ENCODE measurements at places on chromosomes 2 and 18.

DNA sequence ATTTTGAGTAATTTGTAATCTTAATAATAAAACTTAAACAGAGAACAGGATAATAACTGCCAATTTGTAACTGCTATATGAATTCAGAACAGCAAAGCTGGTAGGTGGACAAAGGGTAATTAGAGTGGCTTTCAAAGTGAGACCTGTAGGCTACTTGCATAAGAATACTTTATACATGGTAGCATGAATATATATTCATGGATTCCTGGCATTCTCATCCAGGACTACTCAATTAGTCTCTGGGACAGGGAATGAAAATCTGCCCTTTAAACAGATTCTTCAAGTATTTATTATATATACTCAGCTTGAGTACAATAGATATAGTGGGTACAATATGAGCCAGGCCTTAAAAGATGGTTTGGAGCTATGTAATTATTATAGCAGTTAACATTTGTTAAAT is 419.9 kb downstream of the PIK3C3 start:
- DNase-seq = no peak

DNA sequence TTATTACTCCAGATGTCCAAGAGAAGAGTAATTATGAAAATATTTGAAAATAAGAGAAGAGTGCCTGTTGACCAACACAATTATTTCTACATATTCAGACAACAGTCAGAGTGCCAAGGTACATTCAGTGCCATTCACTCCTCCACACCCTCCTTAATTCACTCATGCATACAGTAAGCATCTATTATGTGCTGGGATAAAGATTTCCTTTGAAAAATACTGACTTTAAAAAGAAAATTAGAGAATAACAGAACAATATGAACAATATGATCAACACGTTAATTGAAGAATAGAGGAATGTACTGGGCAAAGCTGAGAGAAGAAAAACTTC is 203.6 kb downstream of the L3MBTL4 start:
- DNase-seq = no peak

- DNase-seq = no peak
These were observed 358.9 kb downstream of the ARL6IP6 start for GRCh38 chr2:153077311-153077710.

DNA sequence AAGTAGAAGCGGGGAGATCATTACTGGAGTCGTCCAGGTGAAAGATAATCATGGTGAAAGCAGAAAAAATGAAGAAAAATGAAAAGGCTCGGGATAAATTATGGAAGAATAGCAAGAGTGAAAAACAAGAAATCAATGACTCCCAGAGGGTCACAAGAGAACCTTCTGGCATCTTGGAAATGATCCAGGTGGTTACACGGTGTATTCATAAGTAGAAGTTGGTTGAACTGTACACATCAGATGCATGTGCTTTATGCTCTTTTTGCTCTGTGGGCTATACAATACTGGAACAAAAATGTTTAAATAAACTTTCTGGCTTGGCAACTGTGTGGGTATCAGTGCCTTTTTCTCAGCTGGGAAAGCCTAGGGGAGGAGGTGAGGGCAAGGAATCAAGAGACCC is 348.9 kb downstream of the RND3 start:
- DNase-seq = no peak

DNA sequence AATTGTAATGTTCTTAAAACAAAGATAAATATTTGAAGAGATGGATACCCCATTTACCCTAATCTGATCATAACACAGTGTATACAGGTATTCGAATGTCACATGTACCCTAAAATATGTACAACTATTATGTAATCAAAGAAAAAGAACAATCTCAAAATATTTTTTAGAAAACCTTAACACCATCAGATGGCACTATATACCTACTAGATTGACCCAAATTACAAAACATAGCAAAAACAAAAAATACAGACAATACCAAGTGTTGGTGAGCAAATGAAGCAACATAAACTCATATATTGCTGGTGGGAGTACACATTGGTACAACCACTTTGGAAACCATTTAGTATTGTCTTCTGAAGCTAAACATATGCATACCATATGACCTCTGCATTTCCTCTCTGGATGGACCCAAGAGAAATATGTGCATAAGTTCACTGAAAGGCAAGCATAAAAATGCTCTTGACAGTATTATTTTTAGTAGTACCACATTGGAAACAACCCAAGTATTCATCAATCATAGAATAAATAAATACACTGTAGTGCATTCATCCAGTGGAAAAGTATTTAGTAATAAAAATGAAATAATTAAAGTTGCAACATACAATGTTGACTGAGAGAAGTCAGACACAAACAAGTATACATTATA is 55.8 kb downstream of the GDF7 start:
- no peak for DNase-seq

DNA sequence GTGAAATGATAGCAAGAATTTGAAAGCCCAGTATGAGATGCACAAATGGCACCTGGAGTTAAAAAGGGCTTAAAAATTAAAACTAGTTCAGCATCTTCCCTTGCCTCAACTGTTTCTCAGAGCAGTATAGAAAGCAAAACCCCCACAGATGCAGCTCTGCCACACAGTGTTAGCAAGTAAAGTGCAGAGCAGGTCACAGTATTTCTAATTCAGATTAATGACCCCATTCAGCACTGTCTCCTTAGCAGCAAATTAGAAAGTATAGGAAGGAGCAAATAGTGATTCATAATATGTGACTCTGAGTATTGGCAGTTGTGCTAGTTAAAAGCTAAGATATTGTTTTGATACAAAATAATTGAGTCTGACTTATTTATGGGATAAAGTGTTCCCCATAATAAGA is 73.8 kb upstream of the CCDC85A start:
- DNase-seq = no peak

GRCh38 chr2:191013932-191014652 is at the start of gene STAT1:
Gene STAT1 (minus strand): TSS chr2:191014171. CDS start chr2:191010003, 4,168 bp downstream.
- DNase-seq = peak; percentile 97

GRCh38 chr2:216681683-216682082 is 13.7 kb downstream of the IGFBP5 start:
- DNase-seq = no peak

DNA sequence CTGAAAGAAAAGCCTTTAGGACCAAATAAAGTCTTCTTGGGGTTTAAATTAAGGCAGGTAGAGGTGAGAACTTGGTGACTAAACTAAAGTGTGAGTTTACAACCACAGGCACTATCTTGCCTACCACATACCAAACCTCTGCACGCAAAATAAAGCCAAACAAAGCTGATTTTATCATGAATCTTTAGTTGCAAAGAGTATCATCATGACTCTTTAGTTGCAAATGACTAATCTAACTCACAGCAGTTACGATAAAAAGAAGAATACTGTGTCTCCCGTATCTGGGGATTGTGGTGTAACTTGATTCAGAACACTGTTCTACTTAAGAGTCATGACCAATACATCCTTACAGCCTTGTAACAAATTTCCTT is 11.2 kb downstream of the CFAP210 start:
- DNase-seq = no peak

GRCh38 chr2:237039301-237040031 is 46.2 kb upstream of the COPS8 start:
- DNase-seq = no peak

- no peak for DNase-seq
These were observed 51.8 kb downstream of the ROCK2 start for GRCh38 chr2:11292464-11293255.

DNA sequence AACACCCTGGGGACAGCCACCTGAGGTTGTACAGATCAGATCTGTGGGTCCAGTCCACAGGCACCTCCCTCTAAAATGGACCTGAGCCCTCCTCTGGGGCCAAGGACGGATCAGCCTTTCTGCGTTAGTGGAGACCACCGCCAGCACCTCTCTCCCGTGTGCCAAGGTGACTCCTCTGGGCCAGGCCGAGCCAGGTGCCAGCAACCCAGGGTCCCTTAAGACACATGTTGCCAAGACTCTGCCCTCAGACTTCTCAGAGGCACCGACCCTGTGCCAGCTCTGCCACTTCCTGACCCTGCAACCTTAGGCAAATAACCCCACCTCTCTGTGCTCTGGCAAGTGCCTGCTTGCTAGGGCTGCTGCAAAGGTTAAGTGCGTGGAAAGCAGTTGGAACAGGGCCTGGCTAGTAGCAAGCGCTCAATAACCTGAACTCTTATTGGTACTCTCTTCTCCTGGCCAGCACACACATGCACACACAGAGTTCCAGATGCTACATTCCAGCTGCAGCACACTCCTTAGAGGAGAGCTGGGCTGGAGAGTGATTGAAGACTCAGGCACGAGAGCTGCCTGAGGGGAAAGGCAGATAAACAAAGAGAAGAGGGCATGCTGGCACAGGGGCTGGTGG is 105.6 kb downstream of the TNS1 start:
- no peak for DNase-seq

DNA sequence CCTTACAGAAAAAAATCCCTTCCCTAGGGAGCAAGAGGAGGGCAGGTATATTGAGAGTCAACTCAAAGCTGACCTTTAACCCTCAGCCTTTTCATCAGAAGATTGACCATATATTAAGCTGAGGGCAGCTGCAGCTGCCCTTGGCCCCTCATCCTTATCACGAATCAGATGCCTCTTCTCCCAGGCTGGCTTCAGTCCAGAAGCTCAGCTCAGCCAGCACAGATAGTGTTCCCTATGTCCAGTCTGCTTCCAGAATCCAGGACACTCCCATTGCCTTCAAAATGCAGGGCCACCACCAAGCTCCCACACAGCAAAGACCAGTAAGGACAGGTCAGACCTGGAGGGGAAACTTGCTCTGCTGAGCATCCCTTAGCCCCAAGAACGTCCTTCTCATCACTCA is 146.1 kb downstream of the BCL11A start:
- DNase-seq = no peak

- DNase-seq = no peak
These were observed 130.4 kb downstream of the TTC27 start for GRCh38 chr2:32758232-32758631.

- DNase-seq = no peak
These were observed 103.1 kb downstream of the UPP2 start for GRCh38 chr2:158204741-158205165.

DNA sequence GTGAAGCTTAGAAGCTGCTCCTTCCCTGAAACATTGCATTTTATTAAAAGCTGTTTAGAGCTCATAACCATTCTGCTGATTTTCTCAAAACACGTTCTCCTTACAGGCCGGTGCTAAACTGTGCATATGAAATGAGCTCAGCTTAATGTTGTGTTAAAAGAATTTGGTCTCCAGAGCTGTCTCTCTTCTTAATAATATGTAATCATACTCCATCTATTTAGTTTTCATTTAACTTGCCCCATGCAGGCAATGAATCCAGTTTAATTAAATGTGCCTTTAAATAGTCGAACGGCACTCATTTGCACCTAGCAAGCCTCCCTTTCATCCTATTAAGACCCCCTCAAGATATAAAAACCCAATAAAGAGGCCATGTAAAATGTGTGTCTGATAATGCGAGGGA is 76.3 kb downstream of the HNMT start:
- DNase-seq = no peak

- DNase-seq = no peak
These were observed 50.5 kb downstream of the IMPA2 start for GRCh38 chr18:12031846-12032245.

DNA sequence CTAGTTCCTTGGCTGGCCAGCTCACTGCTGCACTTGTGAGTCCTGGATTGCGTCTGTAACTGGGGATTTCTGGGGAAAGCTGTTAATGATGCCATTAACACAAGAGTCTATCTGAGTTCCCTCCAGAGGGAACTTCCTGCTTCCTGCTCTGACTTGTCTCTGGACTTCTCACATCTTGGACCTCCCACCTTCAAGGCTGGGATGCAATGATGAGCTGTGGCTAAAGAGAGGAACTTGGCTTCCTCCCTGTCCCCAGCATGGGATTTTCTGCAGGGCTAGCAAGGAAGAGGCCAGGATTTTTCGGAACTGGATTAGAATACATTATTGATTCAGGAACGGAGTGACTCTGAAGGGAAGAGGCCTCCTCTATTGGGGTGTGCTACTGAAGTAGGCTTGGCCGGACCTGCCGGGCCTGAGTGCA is 155.5 kb downstream of the CLIP4 start:
- DNase-seq = no peak

DNA sequence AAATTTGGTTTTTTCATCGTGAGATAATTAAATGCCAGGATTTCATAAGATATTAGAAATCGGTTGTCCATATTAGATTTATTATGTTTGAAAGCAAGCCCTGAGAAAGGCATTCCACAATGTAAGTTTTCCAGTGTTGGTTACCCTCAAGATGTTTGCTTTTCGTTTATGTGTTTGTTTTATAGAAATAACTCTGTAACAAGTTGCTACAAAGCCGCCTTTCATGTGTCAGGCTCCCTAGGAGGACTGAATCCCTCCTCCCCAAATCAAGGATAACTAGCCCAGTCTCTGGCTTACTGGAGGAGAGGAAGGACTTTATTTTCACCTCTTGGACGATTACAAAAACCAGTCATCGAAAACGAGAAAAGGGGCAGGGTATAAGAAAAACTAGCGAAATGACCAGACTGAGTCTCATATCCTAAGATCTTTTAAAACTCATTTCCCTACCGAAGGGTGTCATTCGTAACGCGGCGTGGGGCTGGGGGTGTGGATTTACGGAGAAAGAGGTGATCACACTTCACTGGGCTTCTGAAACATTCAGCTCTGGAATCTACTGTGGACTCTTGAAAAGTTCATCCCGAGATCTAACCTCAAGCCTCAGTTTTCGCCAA is 1.0 kb upstream of the PEX13 start:
- peak; percentile 37 for DNase-seq

DNA sequence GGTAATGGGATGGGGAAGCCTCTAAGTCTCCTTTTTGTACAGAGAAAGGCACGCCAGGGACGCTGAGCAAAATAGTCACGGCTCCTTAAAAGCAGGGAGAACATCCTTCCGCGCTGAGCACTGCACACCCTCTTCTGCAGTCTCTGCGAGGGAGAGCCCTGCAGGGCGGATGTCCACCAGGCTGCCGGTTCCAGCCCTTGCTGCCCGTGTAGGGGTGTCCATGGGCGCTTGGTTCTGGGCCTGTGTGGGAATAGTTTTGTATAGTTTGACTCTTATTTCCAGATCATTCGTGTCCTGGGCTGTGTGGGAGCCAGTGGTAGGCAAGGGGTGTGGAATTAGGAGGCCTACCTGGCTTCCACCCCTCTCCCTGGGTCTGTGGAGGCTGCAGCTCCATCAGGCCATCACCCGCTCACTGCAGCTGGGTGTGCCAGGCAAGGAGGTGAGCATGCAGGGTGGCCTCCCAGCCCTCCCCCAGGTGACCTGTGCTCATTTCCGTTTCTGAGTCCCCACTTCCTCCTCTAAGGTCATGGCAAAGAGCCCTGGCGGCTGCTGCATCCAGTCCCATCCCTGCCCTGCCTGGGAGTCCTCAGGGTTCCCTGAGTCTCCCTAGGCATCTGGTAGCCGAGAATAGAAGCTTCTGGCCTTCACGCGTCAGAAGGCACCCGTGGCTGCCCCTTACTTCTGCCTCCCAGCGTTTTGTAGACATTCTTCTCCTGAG is 202.6 kb downstream of the LDLRAD4 start:
- no peak for DNase-seq

GRCh38 chr18:34594266-34594665 is 115.8 kb upstream of the DTNA start:
- no peak for DNase-seq

GRCh38 chr18:7815787-7816186 is 248.7 kb downstream of the PTPRM start:
- no peak for DNase-seq

DNA sequence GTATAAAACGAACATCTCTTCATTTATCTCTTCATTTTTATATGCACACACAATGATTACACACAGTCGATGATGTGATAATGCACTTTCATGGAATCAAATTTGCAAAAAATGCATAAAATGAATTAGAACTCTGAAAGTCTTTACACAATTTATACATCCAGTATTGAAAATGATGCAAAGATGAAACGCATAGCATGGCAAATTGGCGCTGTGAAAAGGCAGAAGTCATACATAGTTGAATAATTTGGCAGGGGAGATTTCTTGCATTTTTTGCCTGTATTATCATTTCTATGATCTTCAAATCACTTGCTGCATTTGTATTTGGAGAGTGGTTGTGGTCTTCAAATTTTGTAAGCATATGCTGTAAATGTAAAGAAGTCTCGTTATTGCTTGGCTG is 150.7 kb upstream of the LGALSL start:
- DNase-seq = no peak

Data from GM10248 (cell line).